Stimulated activated CD4-positive, alpha-beta T cell treated with anti-CD3 and anti-CD28 coated beads, Interleukin-1b, Interleukin-23, amount 100 ng/mL, for 1 hour (primary cell): ENCODE measurements at places on chromosomes 16 and 17.
A peak's percentile ranks its signal among the peaks of the same experiment; 100 is the strongest.

DNA sequence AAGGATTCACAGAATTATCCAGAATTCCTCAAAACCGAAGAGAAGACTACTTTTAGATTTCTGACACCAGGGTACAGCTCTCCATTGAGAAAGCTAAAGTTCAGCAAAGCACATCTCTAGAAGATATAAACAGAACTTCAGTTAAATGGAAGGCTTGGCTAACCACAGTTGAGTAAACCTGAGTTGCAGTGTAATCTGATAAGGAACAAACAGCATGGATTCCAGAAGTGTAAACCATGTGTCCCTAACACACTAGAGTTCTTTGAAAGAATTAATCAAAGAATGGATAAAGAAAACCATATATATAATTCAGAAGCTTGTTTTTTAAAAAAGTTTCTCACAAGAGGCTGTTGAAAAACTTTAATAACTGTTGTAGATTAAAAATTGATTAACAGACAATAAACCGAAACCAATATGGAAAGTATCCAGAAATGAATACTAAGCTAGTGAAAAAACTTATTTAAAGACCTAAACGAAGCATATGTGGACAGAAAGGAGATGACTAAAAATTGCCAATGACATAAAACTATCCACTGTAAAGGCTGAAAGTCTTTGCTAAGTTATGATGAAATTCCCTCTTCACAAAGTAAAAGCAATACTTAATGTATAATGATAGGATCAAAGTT, 4.3 kb downstream of the RNF43 start:
- DNase-seq: no peak

- no peak for DNase-seq
Measured at GRCh38 chr17:38654411-38655398, 20.1 kb downstream of the EPOP start.

- no peak for DNase-seq
Measured at GRCh38 chr17:77723071-77723908, 235.2 kb upstream of the TNRC6C start.

DNA sequence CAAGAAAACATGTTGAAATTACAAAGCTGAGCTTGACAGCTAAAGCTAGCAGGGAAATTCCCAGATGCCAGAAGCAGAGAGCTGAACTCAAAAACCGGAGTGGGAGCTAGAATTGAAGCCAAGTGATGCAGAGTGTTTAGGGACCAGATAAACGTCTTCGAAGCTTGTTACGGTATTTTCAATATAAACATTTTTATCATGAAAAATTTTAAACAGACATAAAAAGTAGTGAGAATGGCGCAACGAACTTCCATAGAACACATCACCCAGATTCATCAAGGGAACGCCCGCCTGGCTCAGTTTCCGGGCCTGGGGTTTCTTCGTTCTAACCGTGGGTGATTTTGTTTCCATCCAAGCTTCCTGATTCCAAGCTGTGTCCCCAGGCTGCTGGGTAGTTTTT, 18.1 kb downstream of the SPNS2 start:
- no peak for DNase-seq

DNA sequence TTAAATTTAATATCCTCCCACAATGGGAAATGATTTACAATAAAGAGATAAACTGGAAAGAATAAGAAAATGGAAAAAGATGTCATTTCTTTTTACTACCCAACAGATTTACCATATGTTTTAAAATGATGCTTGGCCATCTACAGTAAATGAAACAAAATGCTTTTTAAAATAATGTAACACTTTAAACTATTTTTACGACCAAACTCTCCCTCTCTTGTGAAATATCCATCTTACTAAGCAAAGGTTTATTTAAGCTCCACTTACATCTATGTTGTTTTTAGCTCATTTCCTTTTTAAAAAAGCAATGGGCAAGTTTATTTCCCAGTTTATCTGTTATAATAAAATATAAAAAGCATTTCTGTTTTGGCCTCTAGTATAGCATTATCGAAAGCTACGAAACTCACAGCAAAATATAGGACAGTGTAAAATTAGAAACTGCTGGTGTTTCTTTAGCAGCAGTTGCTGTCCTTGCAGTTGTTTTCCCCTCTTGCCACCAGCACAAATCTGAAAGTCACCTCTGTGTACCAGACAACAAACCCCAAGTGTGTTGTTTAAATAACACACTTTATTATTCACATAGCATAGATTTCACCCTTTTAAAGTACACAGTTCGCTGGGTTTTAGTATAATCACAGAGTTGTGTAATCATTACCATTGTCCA, 195.1 kb downstream of the CDRT15L2 start:
- DNase-seq: no peak

- no peak for DNase-seq
Measured at GRCh38 chr17:65656390-65657250, 95.2 kb upstream of the AXIN2 start.

GRCh38 chr17:79651266-79651665, 40.4 kb upstream of the RBFOX3 start:
- DNase-seq: no peak

DNA sequence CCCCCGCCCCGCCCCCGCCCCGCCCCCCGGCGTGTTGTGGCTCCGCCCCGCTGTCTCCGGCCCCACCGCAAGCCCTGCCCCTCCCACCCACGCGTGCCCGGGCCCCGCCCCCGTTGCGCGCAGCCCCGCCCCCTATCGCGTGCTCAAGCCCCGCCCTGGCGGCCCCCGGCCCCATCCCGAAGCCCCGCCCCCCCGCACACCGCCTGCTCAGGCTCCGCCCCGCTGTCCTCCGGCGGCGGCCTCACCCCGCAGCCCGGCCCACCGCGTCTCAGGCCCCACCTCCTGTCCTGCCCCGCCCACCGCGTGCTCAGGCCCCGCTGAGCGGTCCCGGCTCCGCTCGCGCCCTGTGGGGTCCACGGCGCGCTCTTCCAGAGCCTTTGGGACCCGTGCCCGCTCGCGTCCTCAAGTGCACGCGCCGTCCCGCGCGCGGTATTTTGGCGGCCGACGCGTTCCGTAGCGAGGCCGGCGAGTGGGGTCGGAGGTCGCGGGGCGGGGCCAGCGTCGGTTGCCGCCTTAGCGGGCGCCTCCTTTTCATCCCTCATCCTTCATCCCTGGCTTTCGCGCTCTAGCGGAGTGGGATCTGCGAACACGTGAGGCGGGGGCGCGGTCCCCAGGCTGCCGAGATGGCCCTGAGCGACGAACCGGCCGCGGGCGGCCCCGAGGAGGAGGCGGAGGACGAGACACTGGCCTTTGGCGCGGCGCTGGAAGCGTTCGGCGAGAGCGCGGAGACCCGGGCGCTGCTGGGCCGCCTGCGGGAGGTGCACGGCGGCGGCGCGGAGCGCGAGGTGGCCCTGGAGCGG, at the start of gene TBCD:
TSS of gene TBCD (plus strand) at position 495 of the 800 bp plus-strand sequence. CDS start at position 624, 129 bp downstream.
- peak; percentile 77 for DNase-seq

DNA sequence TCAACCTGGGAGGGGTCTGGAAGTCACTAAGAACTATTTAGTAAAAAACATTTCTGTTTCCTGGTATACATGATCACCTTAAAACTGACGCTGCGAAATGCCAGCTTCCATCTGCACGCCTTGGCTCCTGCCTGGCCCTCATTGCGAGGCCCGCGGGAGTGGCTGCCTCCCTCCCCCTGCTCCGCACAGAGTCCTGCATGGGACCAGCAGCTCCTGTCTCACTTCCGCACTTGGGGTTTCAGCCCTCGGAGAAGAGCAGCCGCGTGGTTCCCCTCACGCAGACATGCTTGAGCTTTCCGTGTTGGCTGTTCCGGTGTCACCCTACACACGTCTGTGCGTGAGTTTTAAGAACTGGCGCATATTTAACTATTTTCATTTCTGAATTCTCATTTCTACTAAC, 18.4 kb downstream of the MTHFSD start:
- no peak for DNase-seq

- DNase-seq: no peak
Measured at GRCh38 chr17:58630883-58631522, 60.8 kb downstream of the TEX14 start.

DNA sequence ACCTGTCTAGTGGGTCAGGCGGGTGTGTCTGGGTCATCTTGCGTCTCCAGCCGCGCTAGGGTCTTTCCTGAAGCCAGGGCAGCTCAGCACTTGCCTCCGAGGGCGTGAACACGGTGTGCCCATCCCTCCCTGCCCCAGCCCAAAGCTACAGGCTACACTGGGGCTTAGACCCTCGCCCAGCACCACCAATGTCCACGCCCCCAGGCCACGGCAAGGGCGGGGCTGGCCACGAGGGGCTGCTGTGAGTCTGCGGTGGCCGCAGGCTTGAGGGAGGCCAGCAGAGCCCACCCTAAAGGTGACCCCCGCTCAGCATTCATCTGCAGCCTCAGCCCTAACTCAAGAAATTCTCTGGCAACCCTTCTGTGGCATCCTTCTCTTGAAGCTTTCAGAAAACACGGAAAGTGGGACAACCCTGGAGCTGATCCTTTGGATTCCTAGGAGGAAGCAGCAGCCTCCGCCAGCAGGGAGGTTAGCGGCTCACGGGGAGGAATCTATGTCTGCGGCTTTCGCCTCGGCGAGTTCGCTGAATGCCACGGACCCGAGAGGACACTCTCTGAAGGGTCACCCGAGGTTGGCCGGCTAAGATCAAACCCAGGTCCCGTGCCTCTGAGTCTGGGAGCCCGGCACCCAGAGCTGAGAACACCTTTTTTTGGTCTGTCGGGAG, 41.7 kb downstream of the TIMM22 start:
- DNase-seq: no peak

DNA sequence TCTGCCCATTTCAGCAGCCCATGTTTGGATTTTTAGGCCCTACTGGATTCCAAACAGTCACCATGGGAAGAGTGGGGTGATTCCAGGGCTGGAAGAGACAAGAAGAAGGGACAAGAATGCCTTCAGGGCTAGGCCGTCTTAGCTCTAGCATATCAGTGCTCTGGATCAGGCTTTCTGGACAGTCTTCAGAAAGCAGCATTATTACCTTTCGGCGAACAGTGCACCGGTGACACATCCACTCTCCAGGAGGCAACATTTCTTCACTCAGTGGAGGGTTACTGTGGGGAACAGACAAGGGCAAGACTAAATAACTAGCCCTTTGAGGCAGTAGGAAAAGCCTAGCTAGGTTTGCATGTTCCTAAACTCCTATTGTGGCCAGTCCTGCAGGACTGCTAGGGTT, 23.9 kb upstream of the DHRS13 start:
- no peak for DNase-seq

- no peak for DNase-seq
Measured at GRCh38 chr16:71259086-71259485, 28.6 kb upstream of the HYDIN start.

DNA sequence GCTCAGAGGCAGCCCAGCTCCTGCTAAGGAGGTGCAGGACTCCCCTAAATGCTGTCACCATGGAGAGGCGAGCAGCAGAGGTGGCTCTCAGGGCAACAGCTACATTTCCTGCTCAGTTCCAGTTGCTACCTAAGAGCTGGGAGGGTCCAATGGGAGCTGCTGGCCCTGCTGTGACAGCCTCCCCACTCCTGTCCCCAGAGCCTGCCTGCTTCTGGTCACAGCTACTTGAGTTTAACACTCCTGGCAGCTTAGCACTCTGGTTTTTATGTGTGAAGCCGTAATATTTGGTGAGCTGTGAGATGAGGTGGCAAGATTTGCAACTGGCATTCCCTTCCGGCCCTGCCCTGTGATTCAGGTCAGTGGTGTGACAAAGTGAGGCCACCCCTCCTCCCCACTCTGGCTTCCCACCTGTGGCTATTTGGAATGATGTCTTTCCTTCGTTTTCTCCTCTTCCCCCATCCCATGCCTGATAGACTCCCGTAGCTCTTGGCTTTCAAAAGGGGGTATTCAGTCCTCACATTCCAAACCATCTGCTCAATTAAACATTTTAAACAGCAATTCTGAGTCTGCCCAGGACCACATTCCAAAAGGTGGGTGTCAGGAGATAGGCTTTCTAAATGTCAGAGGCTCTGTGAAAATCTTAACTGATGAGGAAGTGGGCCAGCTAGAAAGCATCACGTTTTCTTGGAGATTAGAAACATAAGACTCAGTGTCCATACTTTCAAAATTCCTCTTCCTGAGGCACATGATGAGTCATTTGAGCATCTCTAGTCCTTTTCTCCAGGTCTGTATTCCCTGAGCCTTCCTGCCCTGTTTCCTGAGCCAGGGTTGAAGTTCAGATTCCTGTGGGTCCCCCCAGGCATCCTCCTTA, 42.6 kb upstream of the SKAP1 start:
- no peak for DNase-seq

DNA sequence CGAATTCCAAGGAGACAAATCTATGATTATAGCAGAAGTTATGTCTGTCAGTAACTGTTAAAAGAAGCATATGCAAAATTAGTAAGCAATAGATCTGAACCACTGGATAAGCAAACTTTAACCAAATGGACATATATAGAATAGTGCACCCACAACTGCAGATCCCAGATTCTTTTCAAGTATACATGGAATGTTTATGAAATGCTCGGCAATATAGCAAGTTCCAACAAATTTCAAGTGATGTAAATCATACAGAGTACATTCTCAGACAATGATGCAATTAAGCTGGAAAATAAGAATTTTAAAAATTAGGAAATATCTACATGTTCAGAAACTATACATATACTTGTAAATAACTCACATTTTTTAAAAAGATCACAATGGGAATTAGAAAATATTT, 8.4 kb upstream of the HELZ start:
- DNase-seq: no peak
